Activated CD8-positive, alpha-beta memory T cell treated with anti-CD3 and anti-CD28 coated beads for 24 hours (primary cell): ENCODE measurements at places on chromosomes 1 and 21.

GRCh38 chr1:151005729-151006319 lies 878 bp downstream of the MINDY1 start:
- no peak for DNase-seq

DNA sequence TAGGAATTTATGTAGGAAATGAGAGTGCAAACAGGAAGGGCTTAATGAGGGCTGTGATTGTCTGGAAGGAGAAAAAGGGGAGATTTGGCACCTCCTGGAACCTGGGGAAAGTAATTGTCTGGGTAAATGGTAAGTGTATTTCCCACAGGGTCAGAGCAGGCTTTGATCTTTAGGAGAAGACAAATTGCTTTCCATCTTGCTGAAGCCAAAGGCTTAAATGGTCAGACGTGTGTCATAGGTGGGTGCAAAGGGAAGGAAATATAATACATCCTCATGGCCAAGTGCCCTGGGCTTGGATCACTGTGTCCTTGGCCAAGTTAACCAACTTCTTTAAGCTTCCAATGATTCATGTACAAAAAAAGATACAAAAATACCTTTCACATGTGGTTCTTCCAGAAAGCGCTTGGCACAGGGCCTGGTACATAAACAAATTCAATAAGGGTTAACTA lies 1.3 kb upstream of the DUSP23 start:
- DNase-seq: no peak

- no peak for DNase-seq
Measured at GRCh38 chr1:63230722-63231121, 91.6 kb upstream of the FOXD3 start.

GRCh38 chr1:103945774-103946173 lies 196.1 kb downstream of the AMY1C start:
- DNase-seq: no peak

DNA sequence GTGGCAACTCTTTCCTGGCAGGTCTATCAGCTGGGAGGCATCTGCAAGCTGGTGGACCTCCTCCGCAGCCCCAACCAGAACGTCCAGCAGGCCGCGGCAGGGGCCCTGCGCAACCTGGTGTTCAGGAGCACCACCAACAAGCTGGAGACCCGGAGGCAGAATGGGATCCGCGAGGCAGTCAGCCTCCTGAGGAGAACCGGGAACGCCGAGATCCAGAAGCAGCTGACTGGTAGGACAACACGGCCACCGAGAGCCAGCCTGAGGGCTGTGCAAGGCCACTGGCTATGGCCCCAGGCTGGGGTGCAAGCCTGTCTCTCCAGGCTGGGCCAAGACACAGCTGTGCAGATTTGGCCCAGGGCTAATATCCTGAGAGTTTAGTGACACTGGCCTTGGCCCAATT lies 34.2 kb downstream of the PKP1 start:
- no peak for DNase-seq

- DNase-seq: peak; percentile 76
Measured at GRCh38 chr1:225896937-225897549, 8.1 kb upstream of the LEFTY1 start.

DNA sequence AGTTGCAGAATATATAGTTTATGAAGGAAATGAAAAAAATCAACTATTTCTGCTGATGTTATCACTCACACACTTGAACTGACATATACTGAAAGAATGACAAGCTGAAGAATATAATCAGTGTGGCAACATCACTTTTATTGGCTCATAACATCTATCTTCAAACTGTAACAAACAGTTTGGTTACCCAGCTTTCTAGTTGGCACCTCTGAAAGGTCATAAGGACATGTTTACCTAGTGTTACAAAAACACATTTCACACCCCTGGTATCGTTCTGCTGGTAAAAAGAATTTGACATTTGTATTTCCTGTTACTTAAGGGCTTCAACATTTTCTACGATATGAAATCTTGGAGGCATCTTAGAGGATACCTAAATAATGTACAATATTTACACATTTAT lies 1267.0 kb upstream of the NCAM2 start:
- no peak for DNase-seq
